ENCODE measurements at places on chromosomes 5 and 9.

DNA sequence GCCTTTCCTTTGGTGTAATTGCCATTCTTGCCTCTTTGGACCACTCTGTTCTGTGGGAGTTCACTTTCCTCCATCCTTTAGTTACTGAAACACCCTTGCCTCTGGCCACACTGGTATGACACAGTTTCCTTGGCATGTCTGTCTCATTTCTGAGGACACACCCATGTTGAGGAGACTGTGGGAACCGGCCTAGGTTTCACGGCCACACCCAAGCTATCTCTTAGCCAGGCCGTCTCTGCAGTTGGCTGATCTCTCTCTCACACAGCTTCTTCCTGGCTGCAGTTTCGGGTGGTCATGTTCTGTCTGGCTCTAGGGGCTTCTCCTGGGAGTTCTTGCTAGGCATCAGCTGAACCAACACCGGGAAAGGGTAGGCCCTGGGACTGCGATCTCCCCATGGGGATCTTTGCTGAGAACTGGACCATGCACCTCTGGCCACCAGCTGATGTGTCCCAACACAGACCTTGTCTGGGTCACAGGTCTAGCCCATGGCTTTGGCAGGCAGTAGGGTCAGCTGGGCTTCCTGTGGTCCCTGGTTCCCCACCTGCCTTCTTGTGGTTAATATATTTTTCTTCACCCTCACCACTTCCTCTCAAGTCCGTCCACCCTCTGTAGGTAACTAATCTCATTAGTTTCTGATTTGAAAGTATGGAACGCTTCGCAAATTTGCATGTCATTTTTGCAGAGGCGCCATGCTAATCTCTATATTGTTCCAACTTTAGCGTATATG is 24.9 kb downstream of the ARHGEF37 start:
- peak; percentile 35 for DNase-seq

DNA sequence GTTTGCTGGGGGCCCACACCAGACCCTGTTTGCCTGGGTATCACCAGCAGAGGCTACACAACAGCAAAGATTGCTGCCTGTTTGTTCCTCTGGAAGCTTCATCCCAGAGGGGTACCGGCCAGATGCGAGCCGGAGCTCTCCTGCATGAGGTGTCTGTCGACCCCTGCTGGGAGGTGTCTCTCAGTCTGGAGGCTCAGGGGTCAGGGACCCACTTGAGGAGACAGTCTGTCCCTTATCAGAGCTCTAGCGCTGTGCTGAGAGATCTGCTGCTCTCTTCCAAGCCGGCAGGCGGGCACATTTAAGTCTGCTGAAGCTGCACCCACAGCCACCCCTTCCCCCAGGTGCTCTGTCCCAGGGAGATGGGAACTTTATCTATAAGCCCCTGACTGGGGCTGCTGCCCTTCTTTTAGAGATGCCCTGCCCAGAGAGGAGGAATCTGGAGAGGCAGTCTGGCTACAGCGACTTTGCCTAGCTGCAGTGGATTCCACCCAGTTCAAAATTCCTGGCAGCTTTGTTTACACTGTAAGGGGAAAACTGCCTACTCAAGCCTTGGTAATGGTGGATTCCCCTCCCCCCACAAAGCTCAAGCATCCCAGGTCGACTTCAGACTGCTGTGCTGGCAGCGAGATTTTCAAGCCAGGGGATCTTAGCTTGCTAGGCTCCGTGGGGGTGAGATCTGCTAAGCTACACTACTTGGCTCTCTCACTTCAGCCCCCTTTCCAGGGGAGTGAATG is 206.0 kb upstream of the TLX3 start:
- DNase-seq: no peak

- no peak for DNase-seq
These were observed 250.8 kb downstream of the MAT2B start for GRCh38 chr5:163756170-163756569.

- no peak for DNase-seq
These were observed 161.5 kb downstream of the NXNL2 start for GRCh38 chr9:88696501-88696900.

DNA sequence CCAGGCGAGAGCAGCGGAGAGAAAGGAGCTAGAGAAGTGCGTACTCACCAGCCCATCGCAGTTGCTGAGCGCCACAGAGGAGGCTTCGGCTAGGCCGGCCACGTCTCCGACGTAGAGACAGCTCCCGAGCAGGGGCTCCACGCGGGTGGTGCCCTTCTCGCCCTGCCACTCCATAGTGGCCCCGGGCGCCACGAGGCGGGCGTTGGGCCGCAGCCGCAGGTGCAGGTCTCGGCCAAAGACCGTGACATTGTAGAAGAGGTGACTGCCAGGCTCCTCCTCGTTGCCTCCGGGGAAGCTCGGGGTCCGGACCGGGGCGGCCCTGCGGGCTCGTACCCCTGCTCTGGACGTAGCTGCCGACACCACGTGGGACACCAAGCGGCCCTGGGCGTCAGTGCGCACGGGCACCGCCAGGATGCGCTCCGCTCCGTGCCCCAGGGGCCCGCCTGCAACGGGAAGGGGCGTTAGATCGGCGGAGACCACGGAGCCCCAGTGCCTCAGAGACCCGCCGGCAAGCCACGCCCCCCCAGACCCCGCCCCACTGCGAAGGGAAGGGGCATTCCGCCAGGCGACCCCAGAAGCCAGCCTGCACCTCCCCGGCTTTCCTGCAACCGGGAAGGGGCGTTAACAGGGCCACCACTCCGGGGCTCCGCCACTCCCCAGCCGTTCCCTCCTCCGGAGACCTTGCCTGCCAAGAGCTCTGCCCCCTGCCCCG is 1.4 kb downstream of the ADAMTS2 start:
- no peak for DNase-seq

DNA sequence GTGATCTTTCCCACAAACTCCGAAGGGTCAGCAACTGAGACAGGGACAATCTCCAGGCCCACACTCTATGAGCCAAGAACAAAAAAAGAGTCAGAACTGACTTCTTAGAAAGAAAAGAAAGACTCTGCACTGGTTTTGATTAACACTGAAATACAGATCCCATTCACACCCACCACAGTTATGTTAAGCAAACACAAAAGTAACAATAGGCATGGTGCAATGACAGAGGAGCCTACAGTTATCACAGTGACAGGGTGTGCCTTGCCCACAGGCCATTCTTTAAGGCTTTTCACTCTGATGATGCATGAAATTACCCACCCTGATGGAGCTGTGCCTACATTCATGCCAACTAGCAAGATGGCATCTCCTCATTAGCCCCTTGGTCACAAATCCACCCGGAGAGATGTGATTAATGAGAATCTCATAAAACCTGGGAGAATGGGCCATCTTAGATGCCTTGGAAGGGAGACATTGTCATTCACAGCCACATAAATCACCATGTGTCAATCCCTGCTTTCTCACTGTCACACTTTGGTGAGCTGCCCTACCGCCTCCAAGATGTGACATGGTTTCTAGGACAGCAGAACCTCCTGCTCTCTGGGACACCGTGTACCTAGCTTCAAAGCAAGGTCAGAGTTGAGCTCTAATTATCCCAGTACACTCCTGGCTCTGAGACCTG is 27.6 kb upstream of the FSTL4 start:
- no peak for DNase-seq

GRCh38 chr9:133597316-133597957 is 11.8 kb downstream of the FAM163B start:
- no peak for DNase-seq

GRCh38 chr5:150989695-150990094 is 30.7 kb upstream of the GPX3 start:
- no peak for DNase-seq

- DNase-seq: no peak
These were observed 21.2 kb downstream of the MEGF9 start for GRCh38 chr9:120692901-120693699.

DNA sequence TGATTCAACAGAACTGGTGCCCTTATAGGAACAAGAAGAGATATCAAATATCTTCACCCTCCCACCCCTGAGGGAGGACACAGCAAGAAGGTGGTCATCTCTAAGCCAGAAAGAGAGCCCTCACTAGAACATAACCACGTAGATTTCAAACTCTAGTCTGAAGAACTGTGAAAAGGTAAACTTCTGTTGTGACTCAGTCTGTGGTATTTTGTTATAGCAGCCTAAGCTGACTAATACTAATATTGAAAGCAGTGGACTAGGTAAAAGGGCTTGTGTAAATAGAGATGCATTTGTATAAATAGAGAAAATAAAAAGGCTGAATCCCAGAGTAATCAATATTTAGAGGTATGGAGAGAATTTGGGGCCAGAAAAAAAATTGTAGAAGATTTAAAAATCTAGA is 157.6 kb upstream of the CCNH start:
- no peak for DNase-seq

- DNase-seq: no peak
These were observed 1.2 kb downstream of the ZNF608 start for GRCh38 chr5:124745007-124745927.

GRCh38 chr5:109410389-109411148 is 795 bp upstream of the PJA2 start:
- no peak for DNase-seq

- DNase-seq: no peak
These were observed 88.6 kb downstream of the PLPPR1 start for GRCh38 chr9:101117161-101117560.

DNA sequence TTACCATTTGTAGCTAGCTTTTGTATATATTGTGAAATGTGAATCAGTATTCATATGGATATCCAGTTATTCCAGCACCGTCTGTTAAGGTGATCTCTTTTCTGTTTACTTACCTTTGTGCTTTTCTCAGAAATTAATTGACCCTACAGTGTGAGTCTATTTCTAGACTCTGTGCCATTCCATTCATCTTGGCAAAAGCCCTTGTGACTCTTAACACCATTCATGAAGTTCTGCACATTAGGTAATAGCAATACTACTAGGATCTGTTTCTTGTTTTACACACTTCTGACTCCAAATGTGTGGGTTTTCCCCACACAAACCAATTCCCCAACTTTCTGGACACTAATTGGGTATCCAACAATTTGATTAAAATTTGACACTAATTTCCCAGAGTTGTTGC is 40.4 kb downstream of the SLC12A2 start:
- DNase-seq: no peak

Data from immature natural killer cell (primary cell).